ENCODE measurements at places on chromosomes 11 and 22.

GRCh38 chr22:37045958-37046357 is 5.6 kb upstream of the KCTD17 start:
- DNase-seq = no peak

- no peak for DNase-seq
These were observed 36.2 kb downstream of the DLG2 start for GRCh38 chr11:85590848-85591483.

DNA sequence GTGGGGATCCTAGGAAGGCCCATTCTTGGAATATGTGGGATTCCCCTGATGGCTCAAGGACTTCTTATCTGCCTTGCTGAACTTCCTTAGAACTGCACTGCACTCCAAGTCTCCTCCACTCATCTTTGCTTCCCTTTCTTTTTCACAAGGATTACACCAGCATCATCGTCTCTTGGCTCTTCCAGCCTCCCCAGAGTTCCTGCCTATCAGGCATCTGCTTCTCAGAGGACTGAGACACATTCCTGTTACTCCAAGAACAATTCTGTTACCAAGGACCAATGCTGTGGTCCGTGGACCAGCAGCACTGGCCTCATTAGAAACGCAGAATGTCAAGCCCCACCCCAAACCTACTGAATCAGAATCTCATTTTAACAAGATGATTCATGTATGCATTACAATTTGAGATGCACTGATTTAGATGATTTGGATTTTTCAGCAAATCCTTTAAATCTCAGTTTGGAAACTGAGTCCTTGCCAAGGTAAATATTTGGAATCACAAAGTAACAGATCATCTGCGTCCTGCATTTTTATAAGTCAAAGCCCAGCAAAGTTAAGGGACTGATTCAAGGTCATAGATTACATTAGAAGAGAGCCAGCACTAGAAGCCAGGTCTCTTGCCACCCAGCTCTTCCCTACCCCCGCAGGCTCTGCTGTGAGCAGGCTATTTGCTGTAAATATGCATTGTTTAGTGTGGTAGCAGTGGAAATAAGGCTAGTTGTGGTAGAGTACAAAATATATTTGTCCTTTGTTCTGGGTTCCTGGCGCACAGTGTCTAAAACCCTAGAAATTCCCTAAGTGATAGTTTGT is 110.9 kb downstream of the SWAP70 start:
- no peak for DNase-seq

DNA sequence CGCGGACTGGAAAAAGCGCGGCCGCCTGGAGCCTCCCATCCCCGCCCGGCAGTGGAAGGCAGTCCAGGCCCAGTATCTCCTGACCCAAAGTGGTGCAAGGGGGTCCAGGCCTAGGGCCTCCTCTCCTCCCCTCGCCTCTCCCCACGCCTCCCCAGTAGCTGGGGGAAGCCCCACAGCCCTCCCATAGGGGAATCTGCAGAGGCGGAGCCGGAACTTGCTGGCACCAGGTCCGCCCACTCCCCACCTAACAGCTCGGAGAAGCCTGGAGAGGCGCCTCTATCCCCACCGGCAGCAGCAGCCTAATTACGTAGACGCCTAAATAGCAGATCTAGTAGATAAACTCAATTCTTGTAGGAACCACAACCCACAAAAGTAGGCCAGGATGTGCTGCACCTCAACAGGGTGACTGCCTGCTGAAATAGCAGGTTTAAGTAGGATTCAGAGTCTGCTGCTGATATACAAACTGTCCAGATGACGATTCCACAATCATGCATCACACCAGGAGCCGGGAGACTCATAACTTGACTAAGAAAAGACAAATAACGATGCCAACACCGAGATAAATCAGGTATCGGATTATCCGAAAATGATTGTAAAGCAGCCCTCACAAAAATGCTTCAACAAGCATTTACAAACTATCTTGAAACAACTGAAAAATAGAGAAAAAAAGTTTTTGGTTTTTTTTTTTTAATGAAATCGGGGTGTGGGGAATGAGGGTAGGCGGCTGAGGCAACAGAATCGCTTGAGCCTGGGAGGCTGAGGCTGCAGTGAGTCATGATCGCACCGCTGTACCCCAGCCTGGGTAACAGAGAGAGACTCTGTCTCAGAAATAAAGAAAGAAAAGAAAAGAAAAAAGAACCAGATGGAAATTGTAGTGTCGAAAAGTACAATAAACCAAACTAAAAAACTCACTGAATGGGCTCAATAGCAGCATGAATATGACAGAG is 11.4 kb upstream of the BRD1 start:
- no peak for DNase-seq

DNA sequence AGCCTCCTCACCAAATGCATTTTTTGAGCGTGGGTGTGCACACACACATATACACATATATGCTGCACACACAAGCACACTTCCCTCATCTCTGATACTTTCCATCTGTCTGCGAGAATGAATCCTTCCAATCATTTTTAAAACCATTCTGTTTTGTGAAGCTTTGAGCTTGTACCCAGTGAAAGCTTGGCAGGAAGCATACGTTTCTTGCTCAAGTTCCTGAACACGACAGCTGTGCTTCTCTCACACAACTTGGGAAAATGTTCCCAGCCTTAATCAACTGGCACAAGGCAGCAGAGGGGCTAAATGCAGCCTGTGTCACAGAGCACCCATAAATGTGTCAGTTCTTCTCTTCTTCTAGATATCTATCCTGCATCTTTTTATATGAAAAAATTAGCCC is 524.0 kb upstream of the KIRREL3 start:
- no peak for DNase-seq

GRCh38 chr11:108199446-108200321 is 22.8 kb downstream of the NPAT start:
- DNase-seq = no peak

DNA sequence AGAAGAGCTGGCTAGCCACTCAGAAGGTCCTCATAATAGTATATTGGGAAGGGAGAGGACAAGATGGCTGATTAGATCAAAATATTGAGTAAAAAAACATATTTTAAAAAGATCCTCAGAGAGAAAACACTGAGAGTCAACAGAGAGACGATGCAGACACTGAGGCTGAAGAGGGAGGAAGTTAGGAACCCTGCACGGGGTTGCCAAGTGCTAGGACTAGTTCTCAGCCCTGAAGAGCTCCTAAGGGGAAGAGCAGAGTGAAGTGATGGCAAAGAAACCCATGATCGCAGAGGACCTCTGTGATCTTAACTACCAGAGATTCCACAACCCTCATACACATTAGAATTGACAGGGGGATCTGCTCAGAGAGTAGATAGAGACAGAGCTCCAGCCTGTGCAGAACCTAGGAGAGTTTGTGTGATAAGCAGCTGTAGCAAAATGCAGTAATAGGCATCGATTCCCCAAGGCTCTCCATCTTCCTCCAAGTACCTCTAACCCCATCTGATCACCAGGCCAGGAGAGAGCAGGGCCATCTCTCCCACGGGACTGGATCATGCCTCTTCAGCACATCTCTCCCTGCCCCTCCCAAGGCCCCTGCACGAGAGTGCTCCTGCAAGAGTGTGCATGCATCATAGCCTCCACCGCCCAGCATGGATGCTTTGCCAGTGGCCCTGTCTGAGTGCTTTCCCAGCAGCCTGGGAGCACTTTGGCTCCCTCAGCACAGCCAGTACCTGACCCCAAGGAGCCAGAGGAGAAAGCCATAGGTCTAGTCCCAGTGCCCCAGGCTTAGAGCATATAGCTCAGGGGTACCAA is 41.2 kb upstream of the ARL14EP start:
- no peak for DNase-seq

DNA sequence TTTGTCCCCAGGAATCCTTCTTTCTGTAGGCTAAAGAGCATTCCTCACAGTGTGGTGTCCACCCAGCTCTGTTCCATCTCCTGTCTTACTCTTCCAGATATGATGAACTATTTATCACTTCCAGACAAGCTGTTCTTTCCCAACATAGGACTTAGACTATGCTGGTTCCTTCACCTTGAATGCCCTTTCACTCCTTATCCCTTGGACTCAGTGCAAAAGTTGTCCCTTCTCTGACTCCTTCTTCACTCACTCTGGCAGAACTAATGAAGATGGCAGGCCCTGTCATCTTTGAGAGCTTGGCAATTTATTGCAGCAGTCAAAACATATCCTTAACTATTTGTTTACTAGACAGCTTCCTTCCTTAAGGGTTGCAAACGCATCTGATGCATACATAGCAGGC is 3.5 kb upstream of the OSBP2 start:
- no peak for DNase-seq

DNA sequence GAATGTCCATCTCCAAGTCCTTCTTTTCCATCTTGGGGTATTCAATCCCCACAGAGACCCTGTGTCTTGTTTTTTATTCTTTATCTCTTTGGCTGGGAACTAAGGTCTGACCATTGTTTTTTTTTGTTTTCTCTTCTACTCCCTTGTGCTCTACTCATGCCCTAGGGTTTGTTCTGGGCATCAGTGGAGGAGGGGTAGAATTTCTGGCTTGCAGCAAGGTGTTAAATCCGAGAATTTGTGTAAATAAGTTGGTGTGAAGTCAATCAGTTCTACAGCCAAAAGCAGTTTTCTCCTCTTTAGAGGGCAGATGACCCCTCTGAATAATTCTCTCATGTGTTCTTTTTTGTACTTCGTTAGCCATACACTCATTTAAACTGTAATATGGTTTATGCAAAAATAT is 10.7 kb downstream of the CECR2 start:
- no peak for DNase-seq

DNA sequence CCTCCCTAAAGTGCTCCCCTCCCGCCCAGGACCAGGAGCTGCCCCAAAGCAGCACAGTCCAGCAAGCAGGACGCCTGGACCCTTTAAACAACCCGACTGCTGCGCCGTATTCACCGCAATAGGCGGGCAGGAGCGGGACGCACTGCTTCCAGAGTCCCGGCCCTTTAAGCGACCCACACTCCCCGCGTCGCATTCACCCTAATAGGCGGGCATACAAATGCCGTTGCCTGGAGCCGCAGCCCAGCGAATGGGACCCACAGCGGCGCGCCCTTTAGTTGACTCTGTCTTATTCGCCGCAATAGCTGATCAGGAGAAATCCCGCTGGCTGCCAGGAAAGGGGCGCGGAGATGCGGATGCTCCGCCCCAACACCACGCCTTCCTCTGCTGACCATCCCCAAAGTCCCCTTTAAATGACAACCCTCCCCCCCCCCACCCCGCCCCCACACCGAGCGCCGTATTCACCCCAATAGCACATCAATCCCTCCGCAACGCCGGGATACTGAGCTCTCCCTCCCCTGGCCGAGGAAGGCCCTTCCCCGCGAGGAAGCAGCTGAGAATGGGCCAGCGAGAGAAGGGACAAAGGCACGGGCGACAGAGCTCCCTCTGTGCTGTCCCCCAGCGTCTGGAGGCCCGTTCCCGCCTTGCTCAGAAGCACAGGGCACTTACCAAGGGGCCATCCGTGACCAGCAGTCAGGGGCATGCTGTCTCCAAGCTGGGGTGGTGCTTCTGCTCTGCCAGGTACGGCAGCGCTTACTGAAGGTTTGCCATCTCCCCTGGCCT is 4.7 kb downstream of the OSBPL5 start:
- DNase-seq = peak; percentile 86

GRCh38 chr22:19203834-19204233 is 25.3 kb upstream of the SLC25A1 start:
- no peak for DNase-seq

DNA sequence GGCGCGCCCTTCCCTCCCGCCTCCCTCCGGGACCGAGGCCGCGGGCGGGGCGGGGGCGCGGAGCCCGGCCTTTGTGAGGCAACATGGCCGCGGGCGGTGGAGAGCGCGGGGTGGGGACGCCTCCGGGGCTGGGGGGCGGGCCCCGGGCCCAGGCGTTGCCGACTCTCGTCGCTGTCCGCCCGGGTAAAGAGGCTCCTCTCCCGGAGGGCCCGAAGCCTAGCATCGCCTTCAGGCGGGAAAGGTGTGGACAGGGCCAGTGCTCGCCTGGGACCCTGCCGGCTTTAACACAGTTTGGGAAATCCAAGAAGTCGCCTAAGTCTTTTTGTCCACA is 369 bp downstream of the DGCR8 start:
- DNase-seq = no peak

- DNase-seq = no peak
These were observed 513.6 kb downstream of the METTL15 start for GRCh38 chr11:28621753-28622152.

- peak; percentile 36 for DNase-seq
These were observed 62.6 kb upstream of the PHF21B start for GRCh38 chr22:45072322-45072903.

All from nucleus accumbens (tissue), 56 donors.